ENCODE measurements at places on chromosomes 2 and 18. TPM values are rescaled to one million over a fixed set of nuclear protein-coding genes. Genes with fewer than 3 reads are reported as not detected.

The PROKR1 gene
- 0.69 TPM for total RNA-seq

The ARL4C gene
- total RNA-seq: 6.3 TPM

The CYP26B1 gene
- 4.7 TPM for total RNA-seq

The FAM228A gene
- 1.0 TPM for total RNA-seq

The UBE2F gene
- 25.9 TPM for total RNA-seq

The LRP1B gene
- total RNA-seq: 13.3 TPM

The TNS1 gene
- total RNA-seq: 191 TPM

The PCBP1 gene
- 51.8 TPM for total RNA-seq

The RAB6C gene
- total RNA-seq: 0.11 TPM

The RAB6D gene
- total RNA-seq: 0.21 TPM

The SAG gene
- not detected for total RNA-seq

The AP1S3 gene
- total RNA-seq: 10.0 TPM

The C1QL2 gene
- not detected for total RNA-seq

The RNF152 gene
- total RNA-seq: 44.4 TPM

The ZNF804A gene
- total RNA-seq: 4.3 TPM

The SF3B1 gene
- total RNA-seq: 622 TPM

The TMEM178A gene
- total RNA-seq: 5.2 TPM

The OBSL1 gene
- total RNA-seq: 43.5 TPM

The KCNIP3 gene
- total RNA-seq: 6.1 TPM

The SNTG2 gene
- 0.69 TPM for total RNA-seq

The MCFD2 gene
- total RNA-seq: 78.5 TPM

The FAP gene
- total RNA-seq: 57.7 TPM

The CSRNP3 gene
- total RNA-seq: 34.1 TPM

The NPPC gene
- total RNA-seq: 1.4 TPM

The C2orf66 gene
- 0.32 TPM for total RNA-seq

The SLC9A4 gene
- 2.9 TPM for total RNA-seq

The SATB2 gene
- total RNA-seq: 3.5 TPM

The CNOT9 gene
- 43.8 TPM for total RNA-seq

The ZAP70 gene
- total RNA-seq: 1.9 TPM

The EPAS1 gene
- total RNA-seq: 42.8 TPM

The YWHAQ gene
- 346 TPM for total RNA-seq

The GFPT1 gene
- 74.3 TPM for total RNA-seq

The CIB4 gene
- total RNA-seq: not detected

The DTNB gene
- total RNA-seq: 14.0 TPM

The MYL12A gene
- 360 TPM for total RNA-seq
